ENCODE measurements at places on chromosomes 1 and 21.

GRCh38 chr1:3992103-3992556 lies 92.1 kb upstream of the C1orf174 start:
- no peak for DNase-seq

GRCh38 chr1:112105557-112105956 lies 116.1 kb upstream of the KCND3 start:
- no peak for DNase-seq

GRCh38 chr1:27391511-27392095 lies 819 bp upstream of the GPR3 start:
- DNase-seq = peak; percentile 53

DNA sequence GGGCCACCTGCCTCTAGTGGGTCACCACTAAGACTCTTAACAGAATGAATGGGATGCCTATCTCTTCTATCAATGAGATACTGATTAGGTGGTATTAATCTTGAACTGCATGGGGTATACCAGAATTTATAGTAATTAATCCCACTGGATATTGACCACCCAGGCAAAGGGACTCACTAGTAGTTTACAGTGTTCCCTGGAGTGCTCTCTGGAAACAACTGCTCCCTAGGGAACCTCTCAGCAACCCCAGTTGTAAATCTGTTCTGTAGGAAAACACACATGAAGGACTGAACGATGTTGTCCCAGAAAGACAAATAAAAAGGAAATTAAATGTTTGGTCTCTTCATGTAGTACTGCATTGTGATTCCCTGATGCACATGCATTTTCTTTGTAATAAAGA lies 430.5 kb downstream of the HLX start:
- DNase-seq = no peak

GRCh38 chr1:236397173-236397759 lies 3.2 kb downstream of the EDARADD start:
- no peak for DNase-seq

- no peak for DNase-seq
Observed at GRCh38 chr1:67171978-67172377, 5.7 kb downstream of the IL23R start.

- DNase-seq = no peak
Observed at GRCh38 chr21:25281134-25281533, 326.1 kb downstream of the MRPL39 start.

DNA sequence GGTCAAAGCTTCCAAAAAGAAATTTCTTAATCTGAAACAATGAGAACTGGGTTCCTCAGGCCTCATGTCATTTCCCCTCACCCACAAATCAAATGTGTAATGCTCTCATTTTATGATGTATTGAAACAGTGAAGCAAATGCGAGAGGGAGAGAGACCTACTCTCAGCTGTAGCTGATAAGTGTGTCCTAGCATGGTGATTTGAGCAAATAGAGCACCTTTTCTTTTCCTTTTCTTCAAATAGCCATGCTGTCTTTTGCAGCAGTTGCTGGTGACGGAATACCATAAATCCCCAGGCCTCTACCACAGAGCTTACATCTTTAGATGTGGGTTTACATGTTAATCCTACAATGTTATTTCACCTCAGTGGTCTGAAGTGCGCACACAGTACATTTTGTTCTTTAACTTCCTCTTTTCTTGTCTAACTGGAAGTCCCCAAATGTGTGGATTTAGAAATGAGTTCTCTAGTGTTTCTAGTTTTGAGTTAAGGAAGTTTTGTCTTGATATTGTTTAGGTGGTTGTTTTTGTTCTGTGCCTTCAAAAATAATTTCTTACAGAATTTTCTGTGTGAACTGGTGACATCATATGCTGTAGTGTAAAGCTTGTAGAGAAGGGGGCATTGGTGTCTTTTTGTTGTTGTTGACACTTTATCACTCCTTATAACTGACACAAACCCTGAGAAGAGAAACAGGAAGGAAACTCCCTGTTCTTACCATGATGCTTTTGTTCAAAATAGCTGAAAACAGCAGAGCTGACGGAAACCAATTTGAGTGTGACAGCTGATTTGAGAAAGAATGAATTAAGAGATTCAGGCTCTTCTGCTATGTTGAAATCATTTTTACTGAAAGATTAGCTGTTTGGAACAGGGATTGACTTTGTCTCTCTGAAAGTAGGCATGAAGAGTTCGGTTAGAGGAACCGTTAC lies 12.2 kb downstream of the SMAP2 start:
- DNase-seq = no peak

DNA sequence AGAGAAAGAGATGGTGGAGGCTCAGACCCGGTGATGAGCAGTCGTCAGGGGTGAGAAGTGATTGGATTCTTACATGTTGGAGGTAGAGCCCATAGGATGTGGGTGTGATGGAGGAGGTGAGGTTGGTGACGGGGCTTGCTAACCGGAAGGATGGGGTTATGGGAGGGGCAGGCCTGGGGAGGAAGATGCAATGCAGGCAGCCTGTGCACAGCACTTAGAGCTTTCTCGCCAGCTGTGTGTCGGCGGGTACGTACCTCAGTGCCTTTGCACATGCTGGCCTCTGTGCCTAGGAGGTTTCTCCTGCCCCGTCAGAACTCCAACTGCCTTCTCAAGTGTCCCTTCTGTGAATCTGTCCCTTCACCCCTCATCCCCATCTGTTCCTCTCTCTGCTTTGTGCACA lies 2.9 kb upstream of the BSND start:
- no peak for DNase-seq

DNA sequence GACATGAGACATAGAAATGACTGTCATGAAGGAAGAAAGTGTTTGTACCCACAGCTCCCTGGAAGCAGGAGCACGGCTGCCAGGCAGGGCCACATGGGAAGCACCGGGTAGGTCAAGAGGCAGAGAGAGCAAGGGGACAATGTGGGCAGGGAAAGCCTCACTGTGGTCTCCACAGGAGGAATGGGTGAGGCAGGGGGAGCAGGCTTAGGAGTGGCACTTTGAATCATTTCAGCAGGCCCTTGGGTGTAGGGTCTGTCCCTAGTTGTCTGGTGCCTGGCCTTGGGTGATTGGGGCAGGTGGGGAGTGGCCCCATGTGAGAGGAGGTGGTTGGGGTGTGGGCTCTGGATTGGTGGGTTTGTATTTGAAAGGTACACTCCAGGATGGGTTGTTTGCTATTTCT lies 83.9 kb downstream of the PCBP3 start:
- no peak for DNase-seq

DNA sequence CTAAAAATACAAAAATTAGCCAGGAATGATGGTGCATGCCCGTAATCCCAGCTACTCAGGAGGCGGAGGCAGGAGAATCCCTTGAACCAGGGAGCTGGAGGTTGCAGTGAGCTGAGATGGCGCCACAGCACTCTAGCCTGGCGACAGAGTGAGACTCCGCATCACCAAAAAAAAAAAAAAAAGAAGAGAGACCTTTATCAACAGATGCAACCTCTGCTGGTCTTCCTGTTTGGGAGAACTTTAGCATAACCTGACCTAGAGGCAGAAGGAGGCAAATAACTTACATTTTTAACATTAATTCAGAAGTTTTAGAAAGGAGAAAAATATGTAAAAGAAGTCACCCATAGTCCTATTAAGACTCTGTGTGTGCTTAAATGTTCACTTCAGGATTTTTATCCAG lies 32.4 kb downstream of the SLAMF1 start:
- DNase-seq = no peak

- DNase-seq = no peak
Observed at GRCh38 chr1:21864730-21865129, 52.7 kb downstream of the LDLRAD2 start.

DNA sequence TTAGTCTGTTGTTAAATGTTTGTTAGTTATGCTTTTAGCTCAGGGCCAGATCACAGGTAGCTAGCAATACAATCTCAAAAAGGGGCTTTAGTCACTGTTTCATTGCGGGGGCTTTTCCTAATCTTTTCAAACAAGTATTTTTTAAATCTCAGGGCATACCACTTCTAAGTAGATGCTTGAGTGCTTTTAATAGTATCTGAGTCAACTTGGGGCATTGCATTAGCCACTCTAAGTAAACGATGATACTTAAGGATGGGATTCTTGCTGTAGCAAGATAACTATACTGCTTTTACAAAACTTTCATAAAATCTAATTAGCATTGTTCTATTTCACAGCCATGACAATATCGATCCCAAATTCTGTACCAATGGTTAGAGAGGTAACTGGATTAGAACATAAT lies 11.6 kb downstream of the CDC42BPA start:
- DNase-seq = peak; percentile 80

DNA sequence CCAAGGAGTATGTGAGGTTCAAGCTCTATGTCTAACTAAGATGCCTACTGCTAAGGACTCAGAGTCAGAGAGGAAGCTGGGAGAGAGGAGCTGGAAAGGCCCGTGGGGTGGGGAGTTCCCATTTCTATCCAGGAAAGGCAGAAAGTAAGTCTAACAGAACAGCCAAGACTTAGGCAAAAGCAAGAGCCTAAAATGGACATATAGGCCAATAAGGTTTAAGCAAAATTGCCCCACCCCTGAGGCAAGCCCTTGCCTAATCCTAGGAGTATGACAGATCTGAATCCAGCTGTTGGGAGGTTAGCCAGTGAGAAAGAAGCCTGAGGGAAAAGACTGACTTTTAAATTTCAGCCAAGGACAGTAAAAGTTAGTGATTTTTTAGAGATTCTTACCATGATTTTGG lies 1.6 kb upstream of the KLHDC9 start:
- no peak for DNase-seq

DNA sequence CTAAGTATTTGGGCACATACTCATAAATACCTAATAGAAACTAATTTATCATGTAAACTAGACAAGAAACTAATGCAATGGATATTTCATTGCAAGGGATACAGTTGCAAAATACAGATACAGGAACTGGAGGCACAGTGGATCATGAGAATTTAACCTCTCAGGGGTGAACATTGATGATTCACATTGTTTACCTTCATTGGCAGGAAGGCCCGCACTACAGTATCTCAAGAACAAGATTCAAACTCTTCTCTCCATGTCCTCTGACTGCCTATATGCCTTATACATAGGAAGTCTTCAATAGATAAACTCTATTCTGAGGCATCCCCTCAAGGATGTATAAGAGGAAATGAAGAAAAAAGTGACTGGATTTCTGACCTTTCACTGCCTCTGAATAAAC lies 18.4 kb upstream of the PTBP2 start:
- no peak for DNase-seq

DNA sequence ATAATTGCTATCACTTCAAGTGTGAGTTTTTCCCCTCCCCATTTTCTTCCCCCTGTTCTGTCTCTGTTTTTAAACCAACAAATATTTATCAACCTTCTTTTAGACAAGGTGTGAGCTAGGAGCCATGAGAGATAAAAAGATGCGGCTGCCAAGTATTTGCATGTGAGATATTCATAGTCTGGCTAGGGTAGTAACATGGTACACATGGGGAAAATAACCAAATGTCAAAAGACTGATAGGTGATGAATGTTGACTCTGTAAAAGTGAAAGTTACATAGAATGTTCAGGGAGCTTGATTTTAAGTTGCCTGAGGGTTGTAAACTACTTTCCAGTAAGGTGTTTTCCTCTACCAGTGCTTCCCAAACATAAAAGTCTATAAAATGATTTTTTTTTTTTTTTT lies 25.4 kb upstream of the SRP9 start:
- DNase-seq = no peak

- DNase-seq = no peak
Observed at GRCh38 chr1:61187352-61188086, 105.2 kb downstream of the NFIA start.

- DNase-seq = no peak
Observed at GRCh38 chr1:209326076-209326475, 257.4 kb upstream of the CAMK1G start.

- no peak for DNase-seq
Observed at GRCh38 chr1:153929426-153929825, 6.7 kb upstream of the GATAD2B start.

- DNase-seq = peak; percentile 10
Observed at GRCh38 chr1:40861224-40862003, 749 bp downstream of the CITED4 start.

DNA sequence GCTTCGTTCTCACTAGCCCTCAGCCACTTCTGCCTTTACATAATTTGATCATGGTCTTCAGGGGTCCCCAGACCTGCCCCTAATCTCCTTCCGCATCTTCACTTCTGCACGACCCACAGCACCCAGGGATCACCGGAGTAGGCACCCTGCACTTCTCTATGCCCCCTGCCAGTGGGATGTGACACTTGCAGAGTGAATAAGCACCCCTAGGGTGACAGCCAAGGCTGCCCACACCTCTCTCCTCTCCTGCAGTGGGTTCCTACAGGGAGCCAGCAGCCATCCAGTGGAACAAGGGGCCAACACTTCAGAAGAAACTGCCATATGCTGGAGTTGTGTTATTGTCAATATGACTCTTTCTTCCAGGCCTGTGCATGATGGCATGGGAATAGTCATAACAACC lies 58.0 kb upstream of the CTPS1 start:
- no peak for DNase-seq

Data from DMS79 treated with DMSO at 0.1 percent for 48 hours (cell line).